ENCODE measurements at places on chromosomes 13 and 19.

DNA sequence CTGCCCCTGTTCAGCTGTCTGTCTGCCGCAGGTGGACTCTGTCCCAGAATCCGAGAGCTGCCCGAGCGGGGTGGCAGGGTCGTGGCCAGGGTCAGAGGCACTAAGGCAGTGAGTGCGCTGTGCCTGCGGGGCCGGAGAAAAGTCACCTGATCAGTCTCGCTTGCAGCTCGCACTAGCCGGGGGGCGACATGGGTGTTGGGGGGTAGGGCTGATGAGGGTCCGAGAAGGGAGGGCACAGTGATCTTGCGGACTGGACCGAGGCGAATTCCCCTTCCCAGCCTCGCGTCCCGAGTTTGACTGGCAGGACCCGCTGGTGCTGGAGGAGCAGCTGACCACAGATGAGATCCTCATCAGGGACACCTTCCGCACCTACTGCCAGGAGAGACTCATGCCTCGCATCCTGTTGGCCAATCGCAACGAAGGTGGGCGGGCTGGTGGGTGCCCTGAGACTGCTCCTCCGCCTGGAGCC, 627 bp downstream of the GCDH start:
- DNase-seq: no peak

GRCh38 chr13:105448811-105449210, 1086.7 kb downstream of the EFNB2 start:
- DNase-seq: no peak

GRCh38 chr19:872266-872951, 12.9 kb downstream of the CFD start:
- no peak for DNase-seq

- no peak for DNase-seq
Measured at GRCh38 chr19:43555185-43555770, 20.0 kb downstream of the XRCC1 start.

- no peak for DNase-seq
Measured at GRCh38 chr13:73547239-73547638, 488.4 kb downstream of the KLF5 start.

- no peak for DNase-seq
Measured at GRCh38 chr13:41909506-41909905, 51.4 kb downstream of the VWA8 start.

DNA sequence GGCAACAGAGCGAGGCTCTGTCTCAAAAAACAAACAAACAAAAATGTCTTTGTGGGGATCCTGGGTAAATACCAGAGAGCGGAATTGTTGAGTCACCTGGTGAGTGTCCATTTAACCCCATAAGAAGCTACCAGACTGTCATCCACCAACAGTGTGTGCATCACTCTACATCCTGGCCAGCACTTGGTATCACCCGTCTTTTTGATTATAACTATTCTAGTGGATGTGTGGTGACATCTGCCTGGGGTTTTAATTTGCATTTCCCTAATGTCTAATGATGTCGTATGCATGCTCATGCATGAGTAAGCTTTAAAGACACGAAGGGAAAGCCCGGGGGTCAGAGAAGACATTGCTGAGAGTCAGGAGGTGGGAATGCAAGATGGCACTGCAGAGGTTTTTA, 126.7 kb upstream of the MRI1 start:
- no peak for DNase-seq

DNA sequence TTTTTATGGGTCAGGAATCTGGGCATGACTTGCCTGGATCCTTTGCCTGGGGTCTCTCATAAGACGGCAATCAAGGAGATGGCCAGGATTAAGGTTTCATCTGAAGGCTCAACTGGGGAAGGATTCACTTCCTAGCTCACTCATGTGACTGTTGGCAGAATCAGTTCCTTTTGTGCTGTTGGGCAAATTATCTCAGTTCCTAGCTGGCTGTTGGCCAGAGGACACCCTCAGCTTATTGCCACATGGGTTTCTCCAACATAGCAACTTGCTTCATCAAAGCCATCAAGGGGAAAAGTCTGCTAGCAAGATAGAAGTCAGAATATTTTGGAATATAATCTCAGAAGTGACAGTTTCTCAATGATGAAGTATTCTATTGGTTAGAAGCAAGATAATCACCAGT, 12.2 kb upstream of the EVI5L start:
- no peak for DNase-seq

DNA sequence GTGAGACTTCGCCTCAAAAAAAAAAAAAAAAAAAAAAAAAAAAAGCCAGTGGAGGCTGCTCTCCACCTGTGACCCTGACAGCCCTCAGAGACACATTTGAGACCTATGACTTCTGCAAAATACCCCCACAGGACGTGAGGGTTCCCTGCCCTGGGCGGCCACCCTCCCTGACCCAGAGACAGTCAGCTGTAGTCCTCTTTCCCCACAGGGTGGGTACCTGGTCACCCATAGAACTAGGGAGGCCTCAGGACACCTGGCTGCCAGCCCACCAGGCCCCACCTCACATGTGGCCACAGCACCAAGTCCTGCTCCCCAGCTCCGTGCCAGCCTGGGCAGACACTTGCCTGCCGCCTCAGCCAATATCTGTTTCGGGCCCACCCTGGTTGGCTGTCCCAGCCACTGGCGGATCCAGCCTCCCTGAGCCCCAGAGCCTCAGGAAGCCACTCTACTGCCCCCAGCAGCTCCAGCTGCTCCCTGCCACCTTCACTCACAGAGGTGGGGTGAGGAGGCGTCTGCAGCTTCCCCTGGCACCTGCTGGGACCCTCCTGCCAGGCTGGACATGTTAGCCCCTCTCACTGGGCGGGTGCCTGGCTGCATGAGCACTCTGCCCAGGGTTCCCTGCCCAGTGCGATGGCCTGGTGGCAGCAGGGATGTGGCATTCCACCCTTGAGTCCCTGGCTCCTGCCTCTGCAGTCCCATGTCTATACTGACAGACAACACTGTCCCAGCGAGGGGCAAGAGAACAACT, 6.9 kb downstream of the MKNK2 start:
- DNase-seq: no peak

DNA sequence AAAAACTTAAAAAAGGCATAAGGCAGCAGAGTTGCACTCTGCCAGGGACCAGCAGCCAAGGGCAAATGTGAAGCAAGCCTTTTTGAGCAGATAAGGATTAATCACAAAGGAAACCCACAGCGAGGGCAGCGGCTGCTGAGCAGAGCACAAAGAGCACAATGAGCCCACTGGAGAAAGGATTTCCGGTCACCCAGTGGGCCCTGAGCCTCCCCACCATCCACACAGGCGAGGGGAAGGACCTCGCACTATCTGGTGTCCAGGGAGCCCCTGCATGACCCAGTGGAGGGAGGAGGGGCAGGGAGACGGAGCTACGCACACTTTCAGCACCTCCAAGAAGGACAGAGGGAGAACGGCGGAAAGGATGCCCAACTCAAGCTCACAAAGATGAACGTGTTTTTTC, 40.0 kb downstream of the COL4A1 start:
- DNase-seq: no peak

GRCh38 chr19:16117594-16118033, 5.9 kb downstream of the RAB8A start:
- no peak for DNase-seq

- no peak for DNase-seq
Measured at GRCh38 chr19:3266792-3267514, 42.5 kb downstream of the CELF5 start.

DNA sequence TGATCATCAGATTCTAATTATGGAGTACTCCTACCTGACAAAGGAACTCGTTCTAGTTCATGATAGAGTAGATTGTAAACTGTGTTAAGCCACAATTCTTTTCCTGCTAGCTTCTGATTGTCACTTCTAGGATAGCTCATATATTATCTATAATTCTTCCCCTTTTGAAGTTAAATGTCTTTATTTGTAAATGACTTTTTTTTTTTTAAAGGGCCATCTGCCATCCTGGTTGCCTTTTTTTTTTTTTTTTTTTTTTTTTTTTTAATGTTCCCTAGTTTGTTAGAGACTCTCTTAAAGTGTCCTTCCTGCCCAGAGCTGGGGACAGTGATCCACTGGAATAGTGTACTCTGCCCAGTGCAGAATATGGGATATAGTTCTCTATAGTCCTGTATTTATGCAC, 4.3 kb downstream of the CHAMP1 start:
- no peak for DNase-seq

DNA sequence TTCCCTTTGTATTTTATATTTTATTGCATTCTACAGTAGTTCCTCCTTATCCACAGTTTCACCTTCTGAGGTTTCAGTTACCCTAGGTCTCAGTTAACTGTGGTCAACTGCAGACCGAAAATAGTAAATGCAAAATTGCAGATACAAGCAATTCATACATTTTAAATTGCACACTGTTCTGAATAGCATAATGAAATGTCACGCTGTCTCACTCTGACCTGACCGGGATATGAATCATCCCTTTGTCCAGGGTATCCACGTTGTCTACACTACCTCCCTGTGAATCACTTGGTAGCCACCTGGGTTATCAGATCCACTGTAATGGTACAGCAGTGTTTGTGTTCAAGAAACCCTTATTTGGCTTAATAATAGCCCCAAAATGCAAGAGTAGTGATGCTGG, 325.0 kb downstream of the DNAJC15 start:
- DNase-seq: no peak

- DNase-seq: no peak
Measured at GRCh38 chr19:18735324-18735723, 51.8 kb downstream of the CRTC1 start.

- DNase-seq: no peak
Measured at GRCh38 chr13:52615812-52616211, 26.4 kb upstream of the HNRNPA1L2 start.

GRCh38 chr19:13077240-13077639, 25.4 kb downstream of the LYL1 start:
- DNase-seq: no peak

GRCh38 chr19:33302175-33302973, at the start of gene CEBPA:
TSS of gene CEBPA (minus strand) at chr19:33302534. CDS start at chr19:33302414, 120 bp downstream.
- peak; percentile 63 for DNase-seq

GRCh38 chr19:18506101-18506930, 15.6 kb downstream of the ELL start:
- DNase-seq: no peak

DNA sequence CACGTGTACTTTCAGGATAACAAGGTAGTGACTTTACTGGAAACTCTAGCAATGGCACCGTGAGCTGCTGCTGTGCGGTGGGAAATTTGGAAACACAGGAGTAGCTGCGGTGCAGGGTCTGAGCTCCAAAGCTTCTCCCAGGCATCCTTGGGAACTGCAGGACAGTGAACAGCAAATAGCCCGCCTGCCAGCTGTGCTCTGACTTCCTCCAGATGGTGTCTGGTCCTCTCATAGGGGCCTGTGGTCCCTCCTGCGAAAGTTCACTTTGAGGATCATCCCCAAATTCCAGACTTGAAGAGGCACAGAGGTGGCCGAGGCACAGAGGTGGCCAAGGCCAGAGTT, 287.3 kb upstream of the MAB21L1 start:
- DNase-seq: no peak

DNA sequence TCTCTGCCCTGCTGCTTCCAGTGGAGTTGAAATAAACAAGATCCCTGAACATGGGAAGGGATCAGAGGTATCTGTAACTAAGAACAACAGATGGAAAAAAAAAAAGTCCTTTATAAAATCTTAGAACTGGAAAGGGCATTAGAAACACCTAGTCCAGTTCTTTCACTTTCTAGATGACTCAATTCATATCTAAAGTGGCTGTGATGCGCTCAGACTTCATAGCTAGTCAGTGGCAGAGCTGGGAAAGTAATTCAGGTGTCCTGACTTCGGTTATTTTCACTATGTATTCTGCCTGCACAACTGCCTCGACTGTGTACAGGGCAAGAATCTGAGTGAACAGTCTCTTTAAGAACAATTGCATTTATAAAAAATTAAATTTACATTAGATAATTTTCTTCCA, 151.8 kb upstream of the TMTC4 start:
- no peak for DNase-seq

DNA sequence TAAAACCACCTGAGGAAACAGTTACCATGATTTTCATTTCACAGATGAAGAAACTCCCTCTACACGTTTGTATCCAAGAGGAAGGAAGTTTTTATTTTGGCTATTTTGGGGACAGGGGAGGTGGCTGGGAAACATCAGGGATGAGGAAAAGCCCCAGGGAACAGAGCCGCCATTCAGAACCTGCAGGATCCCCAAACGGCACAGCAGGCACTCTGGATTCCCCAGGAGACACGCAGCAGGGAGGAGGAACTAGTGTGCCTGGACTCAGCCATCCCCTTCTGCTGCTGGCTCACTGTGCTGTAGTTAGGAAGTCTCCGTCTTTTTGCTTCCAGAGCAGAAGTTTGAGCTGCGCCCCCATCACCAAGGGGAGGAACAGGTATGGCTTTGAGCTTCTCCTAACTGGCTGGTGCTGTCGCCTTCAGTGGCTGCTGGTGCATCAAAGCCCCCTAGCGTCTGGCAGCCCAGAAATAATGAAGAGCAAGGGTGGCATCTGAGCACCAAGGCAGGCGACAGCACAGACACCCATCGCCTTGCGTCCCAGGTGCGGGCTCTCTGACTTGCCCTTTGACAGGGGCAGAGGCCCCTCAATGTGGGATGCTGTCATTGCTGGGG, 4.2 kb downstream of the NAPA start:
- no peak for DNase-seq

DNA sequence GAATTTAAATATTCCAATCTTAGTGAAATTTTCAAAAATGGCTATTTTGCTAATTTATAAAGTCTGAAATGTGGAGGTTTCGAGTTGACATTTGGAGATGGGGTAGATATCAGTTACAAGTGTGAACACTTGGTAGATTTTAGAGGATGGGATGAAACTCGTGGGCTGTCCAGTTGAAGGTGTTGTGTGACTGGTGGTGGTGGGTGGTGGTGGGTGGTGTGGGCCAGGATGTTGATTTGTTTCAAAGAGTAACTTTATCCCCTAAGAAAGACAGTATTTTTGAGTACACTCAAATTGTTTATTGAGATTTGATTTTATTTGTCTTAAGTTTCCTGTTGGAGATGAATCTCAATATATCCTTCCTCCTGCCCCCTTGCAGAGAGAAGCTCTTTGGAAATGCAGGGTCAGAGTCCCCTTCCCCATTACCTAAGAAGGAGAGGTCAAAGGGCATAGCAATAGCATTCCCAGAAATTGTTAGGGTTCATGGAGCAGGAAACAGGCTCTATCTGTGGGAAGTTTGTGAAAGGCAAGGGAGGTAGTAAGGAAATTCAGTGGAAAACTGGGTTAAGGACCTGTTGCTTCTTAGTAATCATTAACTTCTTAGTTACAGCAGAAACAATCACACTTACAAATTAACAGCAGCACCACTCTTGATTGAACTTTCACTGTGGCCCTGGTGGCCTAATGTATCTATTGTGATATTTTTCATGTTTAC, 133.6 kb upstream of the RNF113B start:
- DNase-seq: no peak

DNA sequence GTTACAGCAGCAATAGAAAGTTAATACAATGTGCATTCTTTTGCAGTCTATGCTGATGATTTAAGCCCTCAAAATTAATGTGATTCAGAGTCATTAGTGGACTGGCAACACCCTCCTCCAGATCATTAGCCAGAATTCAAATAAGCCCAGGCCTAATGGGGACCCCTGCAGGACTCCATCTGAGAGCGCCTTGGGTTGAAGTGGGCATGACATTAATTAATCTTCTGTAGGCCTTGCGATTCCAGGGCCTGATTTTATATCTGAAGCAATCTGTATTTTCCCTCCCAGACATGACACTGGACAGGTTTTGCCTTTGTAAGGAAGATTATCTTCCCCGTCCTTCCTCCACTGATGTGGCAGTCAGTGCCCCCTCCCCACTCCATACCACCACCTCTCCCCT, 442.9 kb downstream of the FOXO1 start:
- DNase-seq: no peak
